Cortex of kidney (tissue), 1 donor: ENCODE measurements at places on chromosomes 4 and X.

DNA sequence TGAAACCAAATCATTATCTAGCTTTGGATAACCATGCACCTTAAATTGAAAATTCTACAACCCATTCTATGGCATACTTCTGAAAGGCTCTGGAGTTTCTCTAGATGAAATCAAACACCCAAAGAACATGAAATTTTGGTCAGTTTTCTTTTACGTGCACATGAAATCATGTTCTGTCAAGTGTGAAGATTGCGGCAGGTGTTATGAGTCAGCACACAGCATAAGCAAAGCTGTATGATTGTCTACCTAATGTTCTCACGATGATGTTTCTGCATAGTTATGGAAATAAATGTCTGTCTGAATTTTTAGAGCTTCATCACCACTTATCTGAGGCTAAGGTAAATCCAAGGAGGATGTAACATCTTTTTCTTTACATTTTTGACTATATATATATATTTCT, 495.3 kb downstream of the IL1RAPL1 start:
- no peak for DNase-seq

- no peak for DNase-seq
Measured at GRCh38 chrX:10381193-10381592, 224.4 kb downstream of the CLCN4 start.

- DNase-seq, result no peak
Measured at GRCh38 chr4:53534684-53535083, 56.6 kb downstream of the LNX1 start.

GRCh38 chrX:129957241-129958082, 25.0 kb upstream of the BCORL1 start:
- DNase-seq, result no peak

DNA sequence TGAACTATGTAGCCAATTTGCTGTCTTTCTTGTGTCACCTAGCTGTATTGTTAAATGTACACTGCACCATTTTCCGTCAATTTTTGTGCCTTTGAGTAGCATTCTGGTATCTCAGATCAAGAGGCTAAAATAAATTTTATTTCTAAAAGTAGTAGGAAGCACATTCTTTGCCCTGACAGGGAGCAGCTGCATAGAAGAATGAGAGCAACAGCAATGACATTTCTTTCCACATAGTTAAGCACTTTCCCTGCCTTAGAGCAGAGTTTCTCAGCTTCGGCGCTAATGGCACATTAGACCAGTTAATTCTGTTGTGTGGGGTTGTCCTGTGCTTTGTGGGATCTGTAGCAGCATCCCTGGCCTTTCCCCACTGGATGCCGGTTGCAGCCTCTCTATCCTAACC, 173.9 kb downstream of the CHIC2 start:
- DNase-seq, result no peak

- DNase-seq, result no peak
Measured at GRCh38 chrX:45324941-45325340, 124.3 kb upstream of the DIPK2B start.

- DNase-seq, result no peak
Measured at GRCh38 chrX:42149281-42149680, 225.9 kb upstream of the CASK start.

- DNase-seq, result no peak
Measured at GRCh38 chrX:150406596-150406995, 43.5 kb downstream of the MAMLD1 start.

DNA sequence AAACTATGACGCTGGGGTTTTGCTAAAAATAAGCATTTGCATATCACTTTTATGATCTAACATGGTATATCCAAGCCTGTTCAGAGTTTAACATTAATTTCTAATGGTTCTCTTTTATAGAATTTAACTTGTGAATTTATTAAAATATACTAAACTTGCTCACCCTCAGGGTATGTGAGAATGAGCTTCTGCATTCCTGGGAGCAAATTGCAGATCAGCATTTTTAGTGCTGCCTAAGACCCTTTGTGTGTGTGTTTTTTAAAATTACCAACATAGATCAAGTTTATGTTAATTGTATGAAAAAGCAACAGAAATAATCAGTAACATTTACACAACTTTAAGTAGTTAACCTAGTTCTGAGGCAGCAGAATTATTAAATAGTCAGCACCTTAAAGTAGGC, 218.0 kb upstream of the AGA start:
- no peak for DNase-seq

- DNase-seq, result no peak
Measured at GRCh38 chr4:77375866-77376607, 219.0 kb downstream of the CCNG2 start.

GRCh38 chr4:63904201-63904600, 505.0 kb downstream of the TECRL start:
- no peak for DNase-seq

- DNase-seq, result no peak
Measured at GRCh38 chr4:107252571-107252970, 216.5 kb upstream of the DKK2 start.

DNA sequence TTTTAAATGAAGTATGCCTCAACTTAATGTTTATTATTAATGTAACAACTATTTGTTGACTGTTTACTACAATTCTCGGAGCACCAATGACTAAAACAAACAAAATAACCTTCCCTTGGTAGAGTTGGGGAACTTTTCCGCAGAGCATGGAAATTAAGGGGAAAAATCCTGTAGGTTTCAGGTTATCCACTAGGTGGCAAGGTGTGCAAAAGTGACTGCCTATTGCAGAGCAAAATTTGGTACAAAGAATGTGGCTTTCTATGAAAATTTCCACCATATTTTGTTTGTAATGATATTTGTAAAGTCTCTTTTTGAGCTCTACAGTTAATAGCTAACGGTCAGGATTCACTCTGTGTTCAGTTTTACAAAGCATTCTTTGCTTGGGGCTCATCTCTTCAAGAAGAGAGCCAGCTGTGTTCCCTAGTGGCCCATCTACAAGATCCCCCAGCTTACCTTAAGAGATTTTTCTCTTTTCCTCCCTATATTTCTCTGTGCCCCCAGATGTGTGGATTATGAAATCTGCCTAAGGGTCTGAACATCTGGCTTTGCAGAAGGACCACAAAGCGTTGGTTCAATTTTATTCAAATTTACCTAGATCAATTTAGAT, 61.1 kb downstream of the FBXO8 start:
- DNase-seq, result no peak
